ENCODE measurements at places on chromosomes 3 and 15.

DNA sequence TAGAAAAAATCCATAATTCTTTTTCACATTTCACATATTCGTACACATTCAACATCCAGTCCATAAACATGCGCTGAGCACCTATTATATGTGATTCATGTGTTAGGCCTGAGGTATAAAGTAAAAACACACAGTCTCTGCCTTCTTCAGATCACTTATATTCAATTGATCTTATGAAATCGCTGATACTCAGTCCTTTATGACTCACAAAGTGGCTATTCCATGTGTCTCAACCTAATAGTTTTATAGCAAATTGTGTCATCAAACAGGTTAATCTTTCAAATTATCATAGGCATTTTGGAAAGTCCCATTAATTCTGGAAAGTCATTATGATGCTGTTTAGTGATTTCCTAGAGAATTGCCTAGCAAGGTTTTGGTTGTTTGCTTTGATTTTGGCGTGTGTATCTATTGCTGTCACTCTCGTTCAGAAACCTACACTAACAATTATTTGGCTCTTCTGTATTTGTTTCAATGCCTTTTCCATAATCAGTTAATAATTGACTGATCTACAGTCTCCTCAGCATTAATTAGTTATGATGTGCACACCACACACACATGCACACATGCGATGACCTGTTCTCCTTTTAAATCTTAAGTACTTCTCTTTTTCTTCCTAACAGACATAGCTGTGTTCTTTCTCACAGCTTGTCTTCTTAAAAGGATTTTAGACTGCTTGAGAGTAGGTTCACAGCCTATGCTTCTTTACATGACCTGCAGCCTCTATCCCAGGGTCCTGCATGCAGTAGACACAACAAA is 353.1 kb downstream of the MECOM start:
- DNase-seq, result no peak

DNA sequence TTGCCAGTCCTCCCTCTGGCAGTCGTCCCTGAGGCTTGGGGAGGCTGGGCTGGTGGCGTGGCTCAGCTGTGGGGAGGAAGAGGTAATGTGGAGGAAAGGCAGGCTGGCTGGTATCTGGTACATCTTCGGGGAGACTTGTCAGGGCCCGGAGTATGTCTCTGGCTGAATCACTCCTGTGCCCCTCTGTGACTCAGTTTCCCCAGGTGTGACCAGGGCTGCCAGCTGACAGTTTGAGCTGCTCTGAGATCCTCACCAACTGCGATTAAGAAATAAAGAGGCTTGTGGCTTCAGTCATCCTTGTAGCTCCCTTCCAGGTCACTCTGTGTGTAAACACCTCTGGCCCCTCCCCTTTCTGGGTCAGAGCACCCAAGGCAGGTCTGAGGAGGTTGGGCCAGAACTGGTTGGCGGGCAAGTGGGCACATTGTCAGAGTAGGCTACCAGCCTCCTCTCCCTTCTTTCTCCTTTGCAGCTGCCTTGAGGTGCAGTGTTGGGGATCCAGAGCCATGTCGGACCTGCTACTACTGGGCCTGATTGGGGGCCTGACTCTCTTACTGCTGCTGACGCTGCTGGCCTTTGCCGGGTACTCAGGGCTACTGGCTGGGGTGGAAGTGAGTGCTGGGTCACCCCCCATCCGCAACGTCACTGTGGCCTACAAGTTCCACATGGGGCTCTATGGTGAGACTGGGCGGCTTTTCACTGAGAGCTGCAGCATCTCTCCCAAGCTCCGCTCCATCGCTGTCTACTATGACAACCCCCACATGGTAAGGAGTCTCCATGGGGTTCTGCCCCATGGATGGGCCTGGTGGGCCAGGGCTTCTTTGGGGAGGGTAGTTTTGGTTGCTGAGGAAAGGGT is 3.0 kb downstream of the TEX264 start:
- DNase-seq, result no peak

- DNase-seq, result no peak
Observed at GRCh38 chr15:51908316-51908715, 63.3 kb downstream of the LEO1 start.

DNA sequence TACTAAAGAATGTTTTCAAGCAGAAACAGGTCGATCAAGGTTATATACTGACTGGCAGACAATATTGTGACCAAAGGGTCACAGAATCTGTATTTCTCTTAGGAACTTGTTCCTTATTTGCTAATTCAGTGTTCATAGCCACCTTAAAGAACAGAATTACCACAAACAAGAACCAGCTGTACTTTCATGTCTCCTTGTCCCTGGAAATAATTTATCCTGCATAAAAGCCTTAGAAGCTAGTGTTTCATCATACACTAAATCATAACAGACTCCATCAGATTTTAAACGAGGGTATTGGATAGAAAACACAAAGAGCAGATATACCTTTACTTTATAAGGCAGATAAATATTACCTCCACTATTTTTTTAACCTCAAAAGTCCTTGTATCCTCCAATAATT is 6.4 kb downstream of the DNAJC19 start:
- no peak for DNase-seq

- DNase-seq, result no peak
Observed at GRCh38 chr3:128242818-128243601, 89.7 kb downstream of the EEFSEC start.

GRCh38 chr15:51837792-51838251 is 8.4 kb downstream of the TMOD3 start:
- no peak for DNase-seq

- no peak for DNase-seq
Observed at GRCh38 chr3:35969406-35969805, 330.1 kb downstream of the ARPP21 start.

DNA sequence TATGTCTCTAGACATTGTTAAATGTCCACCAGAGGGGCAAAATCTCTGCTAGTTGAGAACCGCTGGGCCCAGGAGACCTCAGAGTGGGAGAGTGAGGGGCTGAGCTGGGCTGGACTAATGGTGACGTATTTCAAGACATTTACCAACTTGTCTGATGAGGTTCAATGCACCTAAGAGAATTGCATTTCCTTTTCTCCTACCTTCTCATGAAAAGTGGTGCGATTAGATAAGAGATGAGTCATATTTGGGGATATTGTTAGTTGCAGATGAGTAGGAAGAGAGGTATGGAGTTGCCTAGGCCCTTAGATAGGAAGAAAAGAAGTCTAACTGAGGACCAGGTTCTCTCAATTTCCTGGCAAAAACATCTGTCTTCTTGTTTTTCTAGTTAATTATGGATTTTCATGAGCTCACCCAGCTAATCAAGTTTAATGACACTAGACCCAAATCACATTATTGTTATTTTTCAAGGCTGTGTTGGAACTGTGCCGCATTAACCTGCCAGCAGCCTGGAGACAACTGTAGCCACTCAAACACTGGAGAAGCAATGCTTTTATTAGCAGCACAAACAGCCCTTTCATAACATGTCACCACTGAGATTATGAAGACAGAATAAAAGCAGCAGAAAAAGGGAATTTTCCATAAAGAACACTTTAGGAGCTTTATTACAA is 144.2 kb downstream of the PDCD6IP start:
- DNase-seq, result no peak

- no peak for DNase-seq
Observed at GRCh38 chr3:30347679-30348216, 258.7 kb upstream of the TGFBR2 start.

GRCh38 chr15:79609506-79609905 is 177.4 kb downstream of the MINAR1 start:
- no peak for DNase-seq

DNA sequence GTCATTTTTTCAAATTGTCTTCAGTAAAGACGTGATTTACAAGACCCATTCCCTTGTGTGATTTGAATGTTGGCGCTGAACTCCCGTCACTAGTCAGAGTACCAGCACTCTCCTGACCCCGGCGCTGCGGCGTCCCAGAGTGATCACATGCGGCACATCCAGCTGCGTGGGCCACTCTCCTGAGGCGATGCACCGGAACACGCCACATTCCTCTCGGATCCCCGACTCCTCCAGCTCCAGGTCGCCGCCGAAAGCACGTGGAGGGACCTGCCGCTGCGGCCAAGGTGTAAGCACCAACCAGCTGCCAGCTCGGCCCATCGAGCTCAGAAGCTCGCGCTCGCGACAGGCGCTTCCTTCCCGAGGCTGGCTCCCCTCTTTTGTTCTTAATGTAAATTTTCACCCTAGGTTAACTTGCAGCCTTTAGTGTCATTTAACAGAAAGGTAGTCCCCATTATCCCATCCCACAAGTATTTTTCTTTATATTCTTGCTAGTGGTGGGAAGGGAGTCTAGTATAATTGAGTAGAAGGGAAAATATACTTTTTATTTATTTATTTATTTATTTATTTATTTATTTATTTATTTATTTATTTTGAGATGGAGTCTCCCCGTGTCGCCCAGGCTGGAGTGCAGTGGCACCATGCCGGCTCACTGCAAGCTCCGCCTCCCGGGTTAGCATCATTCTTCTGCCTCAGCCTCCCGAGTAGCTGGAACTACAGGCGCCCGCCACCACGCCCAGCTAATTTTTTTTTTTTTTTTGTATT is 61.7 kb upstream of the VGLL3 start:
- DNase-seq, result no peak

DNA sequence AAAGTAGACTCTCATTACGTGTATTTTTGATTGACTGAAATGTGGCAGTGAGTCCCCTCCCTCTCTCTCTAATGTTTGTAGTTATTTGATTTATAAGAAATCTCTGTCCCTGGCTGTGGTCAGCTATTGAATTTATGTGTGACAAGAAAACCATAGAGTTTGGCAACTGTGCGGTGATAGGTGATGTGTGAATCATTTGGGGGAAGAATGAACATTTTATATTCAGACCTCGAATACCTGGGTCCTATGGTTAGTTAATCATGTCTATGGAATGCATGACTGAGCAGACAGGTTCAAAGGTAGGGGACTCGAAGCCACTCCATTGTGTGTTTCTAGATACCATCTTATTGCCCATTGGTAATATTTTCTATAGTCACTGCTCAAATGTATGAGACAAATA is 712.1 kb downstream of the MECOM start:
- DNase-seq, result no peak

- no peak for DNase-seq
Observed at GRCh38 chr3:17065315-17065714, 180.6 kb downstream of the PLCL2 start.

- DNase-seq, result no peak
Observed at GRCh38 chr3:46670891-46671427, 22.5 kb downstream of the ALS2CL start.

GRCh38 chr3:36172699-36173098 is 207.6 kb upstream of the STAC start:
- no peak for DNase-seq
